Right ventricle myocardium inferior (tissue), 1 donor: ENCODE measurements at places on chromosomes 12 and 14. TPM values are rescaled to one million over a fixed set of nuclear protein-coding genes. Genes with fewer than 3 reads are reported as not detected.

Gene STYX
- total RNA-seq = 13.1 TPM

Gene ZC2HC1C
- 11.4 TPM for total RNA-seq

Gene DPF3
- total RNA-seq = 27.3 TPM

Gene CYP46A1
- 2.2 TPM for total RNA-seq

Gene BCL2L14
- total RNA-seq = not detected

Gene NDRG2
- total RNA-seq = 321 TPM
